ENCODE measurements at places on chromosomes 3 and 15.

DNA sequence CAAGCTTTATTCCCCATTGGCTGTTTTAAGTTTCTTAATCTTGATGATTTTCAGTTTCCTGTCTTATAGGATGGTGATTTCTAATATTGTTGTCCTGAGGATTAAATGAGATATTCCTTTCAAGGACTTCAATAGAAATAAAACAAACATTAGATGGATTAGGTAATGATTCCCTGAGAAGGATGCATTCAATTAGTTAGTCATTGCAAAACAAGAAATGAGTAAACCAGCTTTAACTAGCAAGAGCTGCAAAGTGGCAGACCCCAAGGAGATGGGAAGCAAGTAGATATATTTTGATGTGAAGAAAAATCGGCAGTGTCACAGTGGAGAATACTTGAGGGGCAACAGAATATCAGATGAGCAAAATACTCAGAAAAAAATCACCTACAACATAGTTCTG, 849.1 kb downstream of the TUSC7 start:
- DNase-seq, result no peak

DNA sequence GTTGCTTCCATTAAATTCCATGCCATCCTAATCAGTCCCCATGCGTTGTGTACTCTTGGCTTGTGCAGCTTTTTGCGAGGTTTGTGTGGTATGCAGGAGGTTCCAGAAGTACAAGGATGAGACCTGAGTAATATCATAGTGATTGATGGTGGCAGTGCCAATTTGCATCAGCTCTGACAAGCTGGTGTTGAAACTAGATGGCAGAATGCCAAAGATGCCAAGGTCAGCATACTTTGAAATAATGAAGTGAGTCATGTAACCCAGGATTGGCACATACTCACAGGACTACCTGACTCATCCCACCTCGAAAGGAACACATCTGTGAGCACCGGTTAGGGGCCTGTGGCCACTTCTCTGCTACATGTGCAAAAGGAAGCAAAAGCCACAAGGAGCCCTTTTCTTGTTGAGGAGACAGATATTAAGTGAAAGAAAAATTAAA, 14.3 kb downstream of the KAT2B start:
- DNase-seq, result no peak

GRCh38 chr3:176661432-176661964, 535.8 kb downstream of the TBL1XR1 start:
- DNase-seq, result no peak

DNA sequence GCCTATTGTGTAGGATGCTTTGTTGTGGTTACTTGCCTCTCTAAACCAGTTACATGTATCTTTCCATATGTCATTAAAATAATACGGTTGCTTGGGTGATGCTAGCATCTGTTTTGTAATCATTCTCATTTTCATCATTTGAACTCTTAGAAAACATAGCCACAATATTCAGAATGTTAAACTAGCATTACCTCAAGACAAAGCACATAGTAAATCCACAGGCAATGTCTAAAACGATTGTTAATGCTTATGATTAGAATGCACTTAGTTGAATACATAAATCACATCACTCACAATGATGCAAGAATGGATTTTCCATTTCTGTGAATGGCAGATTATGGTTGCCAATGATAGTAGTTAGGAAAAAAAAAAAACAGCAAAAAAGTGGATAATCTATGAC, 110.0 kb upstream of the NAALADL2 start:
- DNase-seq, result no peak

GRCh38 chr3:148528024-148528423, 169.7 kb upstream of the AGTR1 start:
- DNase-seq, result no peak

GRCh38 chr15:39926526-39926925, 6.5 kb upstream of the GPR176 start:
- DNase-seq, result no peak

GRCh38 chr15:35720019-35720418, 174.1 kb upstream of the DPH6 start:
- DNase-seq, result no peak

DNA sequence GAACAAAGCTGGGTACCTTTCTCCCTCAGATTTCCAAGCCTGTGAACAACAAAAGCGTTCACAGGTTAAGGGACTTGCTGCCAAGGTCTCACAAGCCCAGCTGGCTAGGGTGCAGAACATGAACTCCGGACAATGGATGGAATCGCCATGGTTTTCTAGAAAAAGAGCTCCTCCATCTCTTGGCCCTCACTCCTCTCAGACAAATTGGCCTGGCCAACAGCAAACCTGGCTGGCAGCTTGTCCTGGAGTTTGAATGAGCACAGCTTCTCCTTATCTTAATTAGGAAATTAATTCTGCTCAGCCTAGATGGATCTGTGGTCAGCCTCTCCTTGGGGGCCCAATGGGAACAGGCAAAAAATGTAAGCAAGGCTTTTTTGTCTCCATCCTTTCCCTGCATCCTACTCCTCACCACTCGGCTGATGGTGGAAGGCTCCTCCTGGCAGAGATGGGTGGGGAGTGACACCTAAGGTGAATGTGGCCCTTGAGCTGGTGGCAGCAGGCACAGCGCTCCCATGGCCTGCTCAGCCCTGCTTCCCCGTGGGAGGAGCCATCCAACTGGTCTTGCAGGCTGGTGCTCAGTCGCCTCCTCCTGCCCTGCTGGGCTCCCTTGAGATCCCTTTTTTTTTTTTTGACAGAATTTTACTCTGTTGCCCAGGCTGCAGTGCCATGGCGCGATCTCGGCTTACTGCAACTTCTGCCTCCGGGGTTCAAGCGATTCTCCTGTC, 5.8 kb downstream of the KLHL25 start:
- no peak for DNase-seq

- DNase-seq, result no peak
Observed at GRCh38 chr3:39013289-39013688, 38.5 kb downstream of the SCN11A start.

- DNase-seq, result no peak
Observed at GRCh38 chr3:133377396-133377795, 22.5 kb upstream of the BFSP2 start.

GRCh38 chr15:36753173-36753572, 173.7 kb downstream of the CDIN1 start:
- no peak for DNase-seq

GRCh38 chr3:187072511-187072910, 66.8 kb downstream of the RPL39L start:
- DNase-seq, result no peak

GRCh38 chr3:43693594-43693993, 2.9 kb downstream of the ABHD5 start:
- DNase-seq, result no peak

DNA sequence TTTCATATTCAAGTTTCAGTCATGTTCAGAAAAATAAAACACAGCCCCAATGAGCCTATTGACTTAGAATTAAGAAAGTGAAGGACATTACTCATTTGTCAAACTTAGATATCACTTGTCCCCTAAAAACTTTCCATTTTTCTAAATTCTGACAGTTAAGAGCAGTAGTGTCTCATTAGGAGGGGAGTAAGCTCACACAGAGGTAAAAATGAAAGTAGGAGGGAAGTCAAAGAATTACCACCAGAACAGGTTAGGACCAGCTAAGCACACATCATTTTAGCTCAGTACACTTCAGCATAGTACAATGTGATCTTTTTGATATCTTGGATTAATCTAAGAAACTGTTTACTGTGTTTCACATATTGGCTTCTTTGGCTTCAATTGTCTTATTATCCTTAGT, 64.3 kb downstream of the OSTN start:
- peak; percentile 41 for DNase-seq

DNA sequence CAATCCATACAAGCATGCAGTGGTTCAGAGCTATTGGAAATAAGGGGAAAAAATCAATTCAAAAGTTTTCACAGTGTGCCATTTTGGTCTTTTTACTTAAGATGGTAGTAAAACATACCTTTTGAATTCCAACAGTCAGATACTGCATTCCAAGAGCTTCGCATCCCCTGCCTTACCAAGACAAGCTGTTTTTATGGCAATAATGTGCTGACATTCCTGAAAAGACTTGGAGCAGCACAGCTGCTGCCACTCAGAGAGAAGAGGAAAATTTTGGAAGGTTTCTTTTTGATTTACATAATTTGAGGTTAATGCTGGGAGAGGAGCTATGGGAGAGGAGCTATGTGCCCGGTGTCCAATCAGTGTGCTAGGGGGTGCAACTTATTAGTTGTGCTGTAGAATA, 148.3 kb downstream of the FEZF2 start:
- no peak for DNase-seq

- no peak for DNase-seq
Observed at GRCh38 chr3:193729088-193729465, 136.1 kb downstream of the OPA1 start.

DNA sequence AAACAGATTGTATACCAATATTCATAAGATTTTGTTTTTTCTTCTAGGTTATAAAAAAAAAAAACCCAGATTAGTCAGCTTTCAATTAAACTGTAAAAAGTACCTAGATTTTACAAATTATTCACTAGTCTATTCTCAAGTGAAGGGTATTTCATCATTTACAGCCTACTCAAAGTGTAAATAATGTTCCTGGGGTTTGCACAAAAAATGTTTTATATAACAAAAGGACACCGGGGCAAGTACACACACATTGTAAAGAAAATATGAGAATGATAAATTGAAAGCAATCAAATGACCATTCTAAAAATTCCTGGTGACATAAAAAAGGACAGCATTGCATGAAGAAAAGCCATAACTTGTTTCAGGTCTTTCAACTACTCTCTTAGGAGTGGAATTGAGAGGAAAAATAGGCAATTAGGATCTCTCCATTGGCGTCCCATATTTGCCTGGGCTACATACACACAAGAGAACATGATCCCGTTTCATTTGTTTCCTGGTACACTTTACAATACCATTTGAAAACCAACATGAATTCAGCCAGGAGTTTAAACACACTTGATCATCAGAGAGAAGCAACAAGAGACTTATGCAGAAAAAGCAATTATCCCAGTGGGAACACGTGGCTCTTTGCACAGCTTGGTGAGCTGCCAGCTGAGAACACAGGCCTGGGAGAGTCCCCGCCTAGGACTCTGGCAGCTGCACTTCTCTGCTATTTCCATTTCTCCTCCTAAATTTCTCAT, 1039.2 kb downstream of the ROBO1 start:
- DNase-seq, result no peak

GRCh38 chr3:165817160-165817709, 20.0 kb downstream of the BCHE start:
- no peak for DNase-seq

DNA sequence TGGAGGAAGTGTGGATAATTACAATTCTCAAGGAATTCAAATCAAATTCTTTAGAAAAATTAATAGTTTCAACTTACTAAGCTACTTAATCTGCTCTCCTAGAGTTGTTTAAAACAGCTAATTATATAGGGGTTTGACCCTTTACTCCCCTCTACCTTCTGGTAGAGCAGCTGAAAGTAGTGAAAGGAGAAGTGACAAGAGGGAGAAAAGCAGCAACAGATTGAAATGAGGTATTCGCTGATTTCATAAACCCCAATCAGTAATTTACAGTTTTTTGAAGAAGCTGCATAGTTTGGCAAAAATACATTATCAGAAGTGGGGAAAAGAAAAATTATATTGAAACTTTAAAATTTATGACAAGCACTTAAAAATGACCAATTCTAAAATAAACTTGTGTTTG, 52.8 kb downstream of the ZMAT3 start:
- DNase-seq, result no peak

- no peak for DNase-seq
Observed at GRCh38 chr3:158748237-158748828, 16.1 kb upstream of the RARRES1 start.

GRCh38 chr15:84842781-84843180, 25.6 kb downstream of the ALPK3 start:
- no peak for DNase-seq

DNA sequence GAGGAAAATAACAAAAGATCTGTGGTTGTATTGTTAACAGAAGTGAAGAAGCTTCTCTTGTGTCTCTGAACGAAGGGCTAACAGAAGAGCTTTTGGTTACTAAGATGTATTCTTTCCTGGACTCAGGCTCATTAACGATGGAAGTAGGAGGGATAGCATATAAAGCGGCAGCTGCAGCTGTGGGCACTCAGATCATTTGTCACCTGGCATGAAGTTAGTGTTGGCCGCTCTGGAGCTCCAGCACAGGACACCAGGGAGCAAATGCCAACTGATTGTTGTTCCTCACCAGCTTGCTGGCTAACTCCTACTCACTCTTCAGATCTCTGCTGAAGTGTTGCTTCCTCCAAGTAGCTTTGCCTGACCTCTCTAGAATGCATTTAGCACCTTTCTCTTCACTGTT, 15.5 kb upstream of the SLITRK3 start:
- no peak for DNase-seq

- DNase-seq, result no peak
Observed at GRCh38 chr15:93770788-93771187, 460.6 kb upstream of the MCTP2 start.

GRCh38 chr3:145953316-145953715, 207.7 kb downstream of the PLOD2 start:
- DNase-seq, result no peak

- DNase-seq, result no peak
Observed at GRCh38 chr3:196268284-196269163, 19.0 kb downstream of the PCYT1A start.

DNA sequence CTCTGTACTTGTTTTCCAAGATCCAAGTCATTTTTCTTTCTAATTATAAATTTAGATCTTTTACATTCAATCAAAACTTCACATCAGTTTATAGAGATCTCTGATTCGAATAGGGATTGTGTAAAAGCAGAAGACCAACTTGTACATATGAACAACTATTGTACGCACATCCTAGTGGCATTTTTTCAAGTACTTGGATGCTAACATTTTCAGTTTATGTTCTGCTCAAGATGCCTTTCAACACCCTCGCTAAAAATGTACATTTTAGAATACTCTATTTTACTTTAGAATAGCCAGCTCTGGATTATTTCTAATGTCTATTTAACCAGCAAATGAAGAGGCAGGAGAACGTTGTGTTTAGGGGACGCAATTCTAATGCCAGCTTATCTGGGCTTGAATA, 340.7 kb downstream of the ROBO1 start:
- DNase-seq, result no peak

- no peak for DNase-seq
Observed at GRCh38 chr3:50300681-50301254, 1.6 kb upstream of the HYAL3 start.

DNA sequence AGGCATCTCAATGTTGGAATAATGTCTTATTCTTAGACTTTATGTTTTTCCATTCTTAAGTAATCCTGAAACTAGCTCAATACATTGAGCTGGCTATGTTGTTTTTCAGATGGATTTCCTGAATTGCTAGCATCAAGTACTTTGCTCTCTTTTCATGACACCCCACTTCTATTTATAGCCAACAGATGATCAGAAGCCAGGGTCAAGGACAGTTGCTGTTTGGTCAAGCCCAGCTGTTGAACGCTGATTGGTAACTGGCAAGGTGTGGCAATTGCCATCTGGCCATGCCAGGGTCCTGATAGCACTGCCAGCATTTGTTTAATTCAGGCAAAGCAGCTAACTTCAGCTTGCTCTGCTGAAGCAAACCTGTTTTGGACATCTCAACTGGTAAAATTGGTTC, 46.2 kb upstream of the PLCL2 start:
- DNase-seq, result no peak

- no peak for DNase-seq
Observed at GRCh38 chr3:66496746-66497145, 4.1 kb downstream of the LRIG1 start.

GRCh38 chr3:153061938-153062528, 100.0 kb upstream of the RAP2B start:
- no peak for DNase-seq

Measured in GM10248 (cell line).